ENCODE measurements at places on chromosomes 1 and 21.

GRCh38 chr21:23541571-23541970, 2065.7 kb downstream of the MRPL39 start:
- DNase-seq = no peak

- no peak for DNase-seq
Observed at GRCh38 chr1:67336783-67337182, 29.1 kb downstream of the IL12RB2 start.

DNA sequence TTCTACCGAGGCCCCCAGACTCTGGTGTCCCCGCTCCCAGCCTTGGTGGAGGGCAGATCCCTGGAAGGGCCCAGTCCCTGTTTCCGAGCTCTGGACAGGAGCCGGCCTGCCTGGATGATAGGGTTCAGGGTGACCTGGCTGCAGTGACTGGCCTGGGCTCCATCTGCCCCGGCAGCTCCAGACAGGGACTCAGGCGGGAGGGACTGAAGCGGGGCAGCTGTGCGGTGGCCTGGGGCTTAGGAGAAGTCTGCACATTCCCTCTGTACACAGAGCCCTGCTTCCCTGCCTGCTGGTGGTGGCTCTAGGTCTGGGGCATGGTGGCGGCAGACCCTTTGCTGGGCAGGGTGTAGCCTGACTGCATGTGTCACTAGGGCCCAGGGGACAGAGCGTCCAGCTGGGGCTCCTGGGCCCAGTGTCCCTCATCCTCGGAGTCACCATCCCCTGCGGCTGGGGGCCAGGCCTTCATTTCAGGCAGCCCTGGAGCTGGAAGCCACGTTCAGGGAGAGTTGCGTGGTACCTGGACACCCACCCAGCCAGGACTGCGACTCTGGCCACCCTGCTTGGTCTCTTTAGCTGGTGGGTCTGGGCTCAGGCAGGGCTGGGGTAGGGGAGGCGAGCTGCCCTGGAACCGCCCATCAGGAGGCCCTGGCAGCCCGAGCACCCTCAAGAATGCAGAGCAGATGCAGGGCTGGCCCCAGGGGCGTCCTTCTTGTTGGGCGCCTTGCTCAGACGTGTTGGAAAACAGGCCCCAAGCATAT, 9.6 kb downstream of the ARHGEF16 start:
- no peak for DNase-seq

DNA sequence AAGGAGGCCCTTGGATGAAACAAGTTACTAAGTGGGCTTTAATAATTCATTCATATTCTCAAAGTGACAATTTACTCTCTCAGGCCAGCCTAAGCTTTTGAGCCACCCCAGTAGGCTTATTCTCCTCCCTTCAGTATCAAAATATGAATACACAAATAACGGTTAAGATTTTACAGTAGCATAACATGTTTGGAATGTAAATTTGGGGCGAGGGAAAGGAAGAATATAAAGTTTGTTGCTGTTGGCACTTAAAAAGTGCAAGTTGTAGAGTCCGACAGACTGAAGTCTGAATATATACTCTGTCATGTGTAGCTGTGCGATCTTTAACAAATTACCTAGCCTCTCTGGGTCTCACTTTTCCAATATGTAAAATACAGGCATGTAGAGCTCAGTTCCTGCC, 22.6 kb upstream of the MYSM1 start:
- no peak for DNase-seq

GRCh38 chr1:245255783-245256182, 101.0 kb downstream of the KIF26B start:
- no peak for DNase-seq

DNA sequence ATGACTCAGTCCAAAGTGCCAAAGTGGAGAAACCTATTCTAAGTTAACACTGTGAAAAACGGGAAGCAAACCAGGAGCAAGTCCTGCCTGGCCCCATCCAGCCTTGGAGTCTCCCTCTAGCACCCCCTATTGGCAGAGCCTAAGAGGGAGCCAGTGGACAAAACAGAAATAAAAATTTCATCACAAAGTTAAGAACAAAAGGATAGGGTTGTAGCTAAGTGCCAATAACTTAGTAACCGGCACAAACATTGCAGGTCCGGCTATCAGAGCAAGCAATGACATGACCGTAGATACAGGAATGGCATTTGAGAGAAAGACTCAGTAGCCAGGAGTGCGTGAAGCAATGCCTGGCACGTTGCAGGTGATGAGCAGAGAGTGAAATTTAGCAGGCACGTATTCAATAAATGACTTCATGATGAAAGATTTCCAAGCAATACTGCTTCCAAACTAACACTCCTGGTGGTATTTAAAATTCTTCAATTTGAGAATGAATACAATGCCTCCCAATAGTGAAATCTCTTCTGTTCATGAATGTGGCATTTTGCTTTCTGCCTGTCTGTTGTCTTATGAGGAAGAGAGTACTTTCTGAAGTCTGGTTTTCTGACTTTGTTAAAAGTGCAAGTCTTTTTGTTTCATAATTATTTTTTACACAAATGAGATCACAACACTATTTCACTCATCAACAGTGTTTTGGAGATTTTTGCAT, 391.0 kb downstream of the OMA1 start:
- DNase-seq = no peak

Measured in AG04449 (cell line).